ENCODE measurements at places on chromosomes 1 and 21.
A peak's percentile ranks its signal among the peaks of the same experiment; 100 is the strongest.

GRCh38 chr1:220032911-220033310, 13.4 kb downstream of the EPRS1 start:
- DNase-seq = no peak

GRCh38 chr21:46322351-46323226, 1.1 kb downstream of the C21orf58 start:
- no peak for DNase-seq

- DNase-seq = no peak
Measured at GRCh38 chr1:243416495-243416894, 160.7 kb downstream of the SDCCAG8 start.

DNA sequence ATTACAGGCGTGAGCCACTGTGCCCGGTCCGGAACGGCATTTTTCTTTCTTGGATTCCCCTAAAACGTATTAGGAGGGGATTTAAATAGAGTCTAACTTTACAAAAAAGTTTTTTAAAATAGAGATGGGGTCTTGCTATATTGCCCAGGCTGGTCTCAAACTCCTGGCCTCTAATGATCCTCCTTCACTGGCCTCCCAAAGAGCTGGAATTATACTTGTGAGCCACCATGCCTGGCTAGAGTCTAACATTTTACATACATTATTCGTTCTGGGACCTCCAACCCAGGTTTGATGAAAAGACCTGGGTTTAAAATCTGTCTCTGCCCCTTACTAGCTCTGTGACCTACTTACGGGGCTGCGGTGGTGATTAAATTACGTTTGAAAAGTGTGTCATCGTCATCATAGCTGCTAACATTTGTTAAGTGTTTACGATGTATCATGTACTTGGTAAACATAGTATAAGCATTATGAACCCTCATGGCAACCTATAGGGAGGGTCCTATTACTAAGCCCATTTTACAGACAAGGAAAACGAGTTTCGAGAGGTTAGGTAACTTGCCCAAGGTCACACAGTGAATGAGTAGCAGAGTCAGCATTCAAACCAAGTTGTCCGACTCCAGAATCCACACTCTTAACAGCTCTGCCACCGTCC, 24.5 kb downstream of the PLEKHM2 start:
- no peak for DNase-seq

DNA sequence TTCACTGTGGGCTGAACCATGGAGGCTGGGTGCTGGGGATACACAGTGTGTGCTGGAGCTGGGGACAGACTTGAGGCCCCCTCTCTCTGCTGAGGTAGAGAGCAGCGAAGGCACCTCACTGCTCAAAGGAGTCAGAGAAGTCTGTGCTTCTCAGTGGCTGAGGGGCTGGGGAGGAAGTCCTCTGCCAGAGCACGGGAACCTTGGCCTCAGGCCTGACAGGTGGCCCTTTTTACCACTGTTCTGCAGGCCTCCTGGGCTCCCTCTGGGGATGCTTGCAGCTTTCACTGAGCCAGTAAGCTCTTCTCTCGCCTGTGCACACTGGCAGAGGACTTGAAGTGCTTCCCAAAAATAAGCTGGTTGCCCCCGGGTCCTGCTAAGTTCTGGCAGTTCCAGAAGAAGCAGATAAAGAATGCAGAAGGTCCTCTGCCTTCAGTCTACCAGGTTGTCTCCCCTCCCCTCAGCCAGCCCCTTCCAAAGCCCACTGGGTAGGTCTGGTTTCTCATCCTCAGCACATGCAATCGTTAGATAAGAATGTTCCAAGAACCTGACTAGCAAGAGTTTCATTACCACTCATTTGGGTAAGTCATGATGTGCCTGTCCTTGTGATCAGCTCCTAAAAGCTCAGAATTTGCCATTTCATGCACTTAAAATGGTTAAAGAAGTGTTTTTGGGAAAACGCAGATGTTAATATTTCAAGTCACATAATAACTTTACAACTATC, 53.9 kb downstream of the TENT5C start:
- no peak for DNase-seq

GRCh38 chr1:244052016-244052727, 1.1 kb downstream of the ZBTB18 start:
- DNase-seq = no peak

DNA sequence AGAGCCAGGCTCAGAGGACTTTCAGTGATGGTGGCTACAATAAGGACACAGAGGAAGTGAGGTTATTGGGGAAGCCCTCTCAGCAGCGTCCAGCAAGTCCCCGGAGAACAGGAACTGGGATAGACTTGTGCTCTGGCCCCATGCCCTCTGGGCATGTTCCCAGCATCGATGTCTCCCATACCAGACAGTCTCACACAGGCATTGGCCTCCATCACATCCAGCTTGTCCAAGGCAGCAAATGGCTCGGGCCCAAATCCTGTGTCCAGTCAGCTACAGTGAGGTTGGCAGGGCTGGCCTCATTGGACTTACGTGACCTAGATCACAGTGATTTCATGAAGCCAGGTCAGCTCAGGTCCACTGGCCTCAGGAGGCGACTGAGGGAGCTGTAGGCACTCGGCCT, 19.6 kb upstream of the TMEM54 start:
- no peak for DNase-seq

DNA sequence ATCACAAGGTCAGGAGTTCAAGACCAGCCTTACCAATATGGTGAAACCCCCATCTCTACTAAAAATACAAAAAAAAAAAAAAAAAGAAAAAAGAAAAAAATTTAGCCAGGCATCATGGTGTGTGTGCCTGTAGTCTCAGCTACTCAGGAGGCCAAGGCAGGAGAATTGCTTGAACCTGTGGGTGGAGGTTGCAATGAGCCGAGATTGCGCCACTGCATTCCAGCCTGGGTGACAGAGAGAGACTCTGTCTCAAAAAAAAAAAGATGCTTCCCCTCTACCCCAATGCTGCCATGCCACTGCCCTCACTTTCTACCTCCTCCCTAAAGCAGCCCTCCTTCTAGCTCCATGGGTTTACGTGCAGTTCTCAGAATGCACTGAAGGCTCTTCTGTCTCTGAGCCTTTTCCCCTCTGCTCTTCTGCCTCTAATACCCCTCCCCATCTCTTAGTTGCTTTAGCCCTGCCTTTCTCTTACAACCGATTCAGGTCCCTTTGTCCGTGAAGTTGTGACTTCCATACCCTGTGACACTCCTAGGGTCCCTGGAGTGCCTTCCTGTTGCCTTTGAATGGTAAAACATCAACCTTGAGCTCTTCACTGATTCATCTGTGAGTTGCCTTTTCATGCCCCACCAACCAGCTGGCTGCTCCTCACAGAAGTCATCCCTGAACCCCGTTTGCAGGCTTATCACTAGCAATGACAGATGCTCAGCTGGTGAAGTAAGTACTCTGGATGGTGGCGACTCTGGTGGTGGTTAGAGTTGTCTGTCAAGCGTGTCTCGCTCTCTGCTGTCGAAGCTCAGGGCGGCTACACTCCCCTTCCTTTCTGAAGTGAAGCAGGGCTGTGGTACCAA, 234.9 kb downstream of the RHOU start:
- no peak for DNase-seq

- peak; percentile 32 for DNase-seq
Measured at GRCh38 chr1:35577071-35577998, 4.2 kb downstream of the TFAP2E start.

- no peak for DNase-seq
Measured at GRCh38 chr1:16396591-16396990, 29.5 kb downstream of the SZRD1 start.

GRCh38 chr1:10497109-10497508, 22.4 kb downstream of the PEX14 start:
- no peak for DNase-seq

- DNase-seq = no peak
Measured at GRCh38 chr1:19762175-19762779, 37.4 kb downstream of the TMCO4 start.

GRCh38 chr1:201191653-201192260, 1.1 kb downstream of the IGFN1 start:
- DNase-seq = no peak

GRCh38 chr1:11233208-11233607, 29.1 kb downstream of the MTOR start:
- no peak for DNase-seq

DNA sequence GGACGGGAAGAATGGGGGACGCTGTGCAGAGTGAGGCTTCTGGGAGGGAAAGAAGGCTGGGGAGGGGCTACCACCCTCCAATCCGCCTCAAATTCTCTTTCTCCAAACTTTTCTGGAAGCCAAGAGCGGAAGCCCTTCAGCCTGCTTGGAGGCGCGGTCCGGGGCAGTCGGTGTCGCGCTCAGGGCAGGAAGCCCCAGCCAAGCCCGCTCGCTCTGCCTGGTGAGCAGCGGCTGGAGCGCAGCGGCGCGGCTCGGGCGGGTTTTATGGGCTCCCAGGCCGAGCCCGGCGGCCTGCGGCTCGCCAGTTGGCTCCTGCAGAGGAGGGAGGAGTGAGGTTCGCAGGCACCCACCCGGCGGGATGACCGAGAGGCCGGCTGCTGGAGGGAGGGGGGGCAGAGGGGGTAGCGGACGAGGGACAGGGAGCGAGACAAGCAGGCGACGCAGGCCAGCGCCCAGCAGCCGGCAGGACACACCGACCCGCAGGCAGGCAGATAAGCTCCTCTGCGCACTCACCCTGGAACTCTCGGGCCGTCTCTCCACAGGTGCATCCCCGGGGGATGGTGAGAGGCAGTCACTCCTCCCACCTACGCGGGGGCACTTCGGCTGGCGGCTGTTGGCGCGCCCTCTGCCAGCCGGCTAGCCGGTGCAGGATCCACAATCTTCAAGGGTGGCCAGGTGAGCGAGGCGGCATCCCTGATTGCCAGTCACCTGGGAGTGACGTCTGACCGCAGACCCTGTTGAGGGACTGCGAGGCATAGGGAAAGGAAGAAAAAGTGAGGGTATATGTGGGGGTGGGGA, at the start of gene AVPR1B:
AVPR1B (minus strand) TSS at position 238 of the 798 bp plus-strand sequence. CDS start 498 bp downstream, outside the sequence.
- DNase-seq = no peak

DNA sequence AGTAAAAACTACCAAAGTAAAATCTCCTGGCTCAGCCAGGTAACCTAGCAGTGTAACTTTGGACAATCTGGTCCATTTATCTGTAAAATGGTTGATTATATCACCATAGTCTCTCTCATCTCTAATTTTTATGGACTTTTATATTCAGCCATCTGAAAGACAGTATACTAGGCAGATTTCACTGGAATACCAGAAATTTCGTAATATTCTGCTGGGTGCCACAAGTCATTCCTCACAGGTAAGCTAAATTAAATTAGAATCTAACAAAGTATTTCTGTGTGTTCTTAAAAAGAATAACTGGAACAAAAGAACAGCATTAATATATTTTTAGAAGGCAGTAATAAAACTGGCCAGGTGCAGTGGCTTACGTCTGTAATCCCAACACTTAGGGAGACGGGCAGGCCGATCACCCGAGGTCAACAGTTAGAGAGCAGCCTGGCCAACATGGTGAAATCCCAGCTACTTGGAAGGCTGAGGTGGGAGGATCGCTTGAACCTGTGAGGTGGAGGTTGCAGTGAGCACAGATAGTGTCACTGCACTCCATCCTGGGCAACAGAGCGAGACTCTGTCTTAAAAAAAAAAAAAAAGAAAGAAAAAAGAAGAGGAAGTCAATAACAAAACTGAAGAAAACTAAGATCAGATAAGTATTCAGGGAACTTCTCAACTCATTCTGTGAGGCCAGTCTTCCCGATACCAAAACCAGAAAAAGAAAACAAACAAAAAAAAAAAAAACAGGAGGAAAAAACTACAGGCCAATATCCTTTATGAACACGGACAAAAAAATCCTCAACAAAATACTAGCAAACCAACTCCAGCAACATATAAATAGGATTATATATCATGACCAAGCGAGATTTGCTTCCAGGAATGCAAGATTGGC, 35.9 kb downstream of the PIK3R3 start:
- no peak for DNase-seq

- no peak for DNase-seq
Measured at GRCh38 chr1:95548211-95548610, 314.2 kb downstream of the RWDD3 start.

GRCh38 chr1:56061824-56062223, 517.5 kb downstream of the PLPP3 start:
- no peak for DNase-seq

DNA sequence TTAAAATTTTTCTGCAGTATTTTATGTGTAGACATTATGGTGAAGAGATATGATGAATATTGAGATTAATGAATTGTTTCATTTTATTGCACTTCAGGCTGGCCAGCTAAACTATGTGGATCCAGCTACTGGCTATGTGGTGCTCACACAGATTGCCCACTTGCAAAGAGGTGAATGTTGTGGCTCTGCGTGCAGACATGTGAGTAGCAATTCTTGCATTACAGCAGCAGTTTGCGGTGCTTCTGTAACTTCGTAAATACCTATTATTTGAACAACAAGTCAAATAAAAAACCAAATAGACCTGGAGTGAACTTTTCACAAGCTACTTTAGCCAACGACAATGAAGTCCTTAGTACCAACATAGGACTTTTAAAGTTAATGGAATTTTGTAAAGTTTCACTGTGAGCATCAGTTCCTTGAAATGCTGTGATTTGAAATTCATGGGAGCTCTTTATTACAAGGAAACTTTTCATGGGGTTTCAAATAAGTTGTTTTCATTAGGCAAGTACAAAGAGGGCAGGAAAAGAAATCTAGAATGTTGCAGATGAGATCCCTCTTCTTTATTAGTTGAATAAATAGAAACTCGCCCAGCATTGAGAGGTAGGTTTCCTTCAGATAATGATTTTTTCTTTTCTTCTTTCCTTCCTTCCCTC, 3.4 kb downstream of the C1orf53 start:
- DNase-seq = no peak

DNA sequence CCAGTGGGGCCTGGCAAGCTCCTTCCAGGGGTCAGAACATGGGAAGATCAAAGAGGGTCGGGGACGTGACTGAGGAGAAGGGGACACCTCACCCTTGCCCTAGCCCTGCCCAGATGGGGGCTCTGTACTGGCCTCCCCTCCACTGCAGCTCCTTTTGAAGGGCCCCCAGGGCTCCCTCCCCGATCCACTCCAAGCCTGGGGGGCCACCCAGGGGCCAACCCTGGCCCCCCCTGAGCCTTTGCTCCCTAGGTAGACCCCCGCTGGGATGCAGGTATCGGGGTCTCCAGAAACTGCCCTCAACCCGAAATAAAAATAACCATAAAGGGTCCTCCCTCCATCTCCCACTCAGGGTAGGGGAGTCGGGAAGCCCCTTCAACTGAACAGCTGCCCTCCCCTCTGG, 37.4 kb upstream of the FAM131C start:
- DNase-seq = no peak

GRCh38 chr1:230423261-230423660, 2.9 kb downstream of the PGBD5 start:
- no peak for DNase-seq

DNA sequence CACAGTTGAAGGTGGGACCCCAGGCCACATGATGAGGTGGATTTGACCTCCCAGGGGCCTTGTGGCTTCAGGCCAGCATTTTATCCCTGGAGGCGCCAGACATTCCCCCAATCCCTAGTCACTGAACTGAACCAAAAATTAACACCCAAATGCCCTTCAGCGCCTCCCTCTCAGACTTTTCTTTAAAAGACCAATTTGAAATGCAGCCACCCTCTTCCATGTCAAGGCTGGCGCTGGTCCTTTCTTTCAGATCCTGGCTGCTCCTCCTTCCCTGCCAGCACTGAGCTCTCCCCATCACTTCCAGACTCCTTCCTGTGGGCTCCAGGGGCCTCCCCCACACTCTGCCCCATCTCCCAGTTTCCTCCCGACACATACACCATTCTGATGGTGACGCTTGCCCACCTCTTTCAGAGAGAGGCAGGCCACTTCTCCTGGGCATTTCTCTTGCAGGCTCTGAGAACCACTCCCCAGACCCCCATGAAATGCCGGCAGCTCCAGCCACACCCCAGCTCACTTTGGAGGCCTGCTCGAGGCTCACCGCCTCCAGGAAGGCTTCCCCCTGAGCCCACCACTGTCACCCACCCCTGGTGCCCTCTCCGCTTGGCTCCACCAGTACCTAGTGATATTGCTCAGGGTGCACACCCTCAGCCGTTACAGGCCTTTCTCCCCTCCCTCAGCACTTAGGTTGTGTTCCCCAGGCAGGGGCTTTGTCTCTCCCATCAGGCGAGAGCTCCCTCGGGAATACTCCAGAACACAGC, 27.0 kb downstream of the NAV1 start:
- DNase-seq = no peak
